ENCODE measurements at places on chromosomes 1 and 21.
A peak's percentile ranks its signal among the peaks of the same experiment; 100 is the strongest.

DNA sequence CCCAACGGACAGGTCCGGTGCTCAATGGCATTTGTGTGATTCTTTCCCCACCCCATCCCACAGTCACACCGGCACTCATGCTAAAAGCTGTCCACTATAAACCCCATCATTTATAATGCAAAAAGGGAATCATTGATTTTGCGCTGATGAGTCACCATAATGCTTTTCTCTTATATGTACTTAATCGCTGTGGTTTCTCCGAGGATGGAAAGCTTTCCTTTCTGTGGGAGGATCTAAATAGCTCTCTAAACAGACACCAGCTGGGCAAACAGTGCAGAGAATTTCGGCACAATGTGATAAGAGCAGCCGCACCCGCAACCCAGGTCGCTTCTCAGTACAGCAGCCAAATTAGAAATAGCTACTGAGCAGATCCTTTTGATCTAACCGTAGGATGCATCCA lies 85.6 kb downstream of the SETD4 start:
- DNase-seq, result peak; percentile 84

DNA sequence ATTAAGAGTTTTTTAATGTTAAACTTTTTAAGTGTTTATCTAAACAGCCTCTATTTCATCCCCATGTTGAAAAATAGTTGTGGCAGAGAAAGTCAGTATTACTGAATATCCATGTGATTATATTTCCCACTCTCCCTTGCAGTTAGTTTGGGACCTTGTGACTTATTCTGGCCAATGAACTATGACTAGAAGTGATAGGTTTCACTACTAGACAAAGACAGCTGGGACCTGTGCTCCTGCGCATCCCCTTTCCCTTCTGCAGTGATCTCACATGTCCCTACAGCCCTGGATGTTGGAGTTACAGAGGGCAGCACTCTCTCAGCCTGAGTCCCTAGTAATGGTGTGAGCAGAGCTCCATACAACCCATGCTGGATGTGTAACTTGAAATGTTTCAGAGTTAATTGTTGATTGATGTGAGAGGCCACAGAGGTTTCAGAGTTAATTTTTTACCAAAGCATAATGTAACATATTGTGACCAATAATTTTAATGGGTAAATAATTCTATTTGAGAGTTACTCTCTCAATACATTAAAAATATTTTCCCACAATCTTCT lies 18.7 kb upstream of the SAMD13 start:
- no peak for DNase-seq

- peak; percentile 48 for DNase-seq
Observed at GRCh38 chr1:53956308-53957168, 10.4 kb downstream of the LRRC42 start.

DNA sequence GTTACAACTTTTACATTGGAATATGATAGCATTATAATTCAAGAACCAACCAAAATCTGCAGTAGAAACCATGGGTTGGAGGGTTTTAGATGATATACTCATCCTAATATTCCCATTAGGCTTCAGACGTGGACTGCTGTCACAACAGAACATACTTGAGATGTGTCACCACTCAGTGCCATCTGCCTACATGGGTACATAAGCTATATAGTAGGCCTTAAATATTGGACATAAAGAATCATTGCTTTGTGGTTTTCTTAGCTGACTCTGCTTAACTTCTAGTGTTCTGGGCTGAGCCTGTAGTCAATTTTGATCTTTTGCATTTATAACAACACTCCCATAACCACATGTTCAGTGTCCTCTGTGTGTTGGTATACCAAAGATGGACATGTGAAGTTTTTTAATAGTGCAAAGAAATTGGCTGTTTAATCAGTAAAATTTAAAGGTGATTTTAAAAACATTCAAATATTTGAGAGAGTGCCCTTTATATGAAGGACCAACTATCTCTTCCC lies 14.2 kb downstream of the RAP1A start:
- no peak for DNase-seq

DNA sequence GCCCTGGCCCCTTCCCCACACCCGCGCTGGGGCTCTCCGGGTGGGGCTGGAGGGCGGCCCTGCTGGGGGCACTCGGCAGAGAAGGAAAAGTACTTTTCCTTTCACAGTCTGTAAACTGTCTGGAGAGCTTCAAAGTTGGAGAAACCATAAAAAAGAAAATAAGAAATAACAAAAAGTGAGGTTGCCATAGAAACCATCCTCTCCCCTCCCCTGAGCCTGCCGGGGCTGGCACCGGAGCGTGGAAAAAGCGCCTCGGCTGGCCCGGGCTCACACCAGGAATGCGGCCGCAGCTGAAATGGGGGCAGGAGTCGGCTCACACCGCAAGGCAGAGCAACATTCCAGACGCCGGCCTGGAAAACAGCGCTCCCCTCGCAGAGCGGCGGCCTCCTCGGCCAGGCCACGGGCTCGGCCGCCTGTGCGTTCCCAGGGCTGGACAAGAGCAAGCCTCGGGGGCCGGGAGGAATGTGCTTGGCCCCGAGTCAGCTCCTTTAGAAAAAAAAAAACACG lies 69.2 kb downstream of the MORN1 start:
- no peak for DNase-seq

GRCh38 chr1:234272656-234273312 lies 100.5 kb upstream of the COA6 start:
- DNase-seq, result no peak

DNA sequence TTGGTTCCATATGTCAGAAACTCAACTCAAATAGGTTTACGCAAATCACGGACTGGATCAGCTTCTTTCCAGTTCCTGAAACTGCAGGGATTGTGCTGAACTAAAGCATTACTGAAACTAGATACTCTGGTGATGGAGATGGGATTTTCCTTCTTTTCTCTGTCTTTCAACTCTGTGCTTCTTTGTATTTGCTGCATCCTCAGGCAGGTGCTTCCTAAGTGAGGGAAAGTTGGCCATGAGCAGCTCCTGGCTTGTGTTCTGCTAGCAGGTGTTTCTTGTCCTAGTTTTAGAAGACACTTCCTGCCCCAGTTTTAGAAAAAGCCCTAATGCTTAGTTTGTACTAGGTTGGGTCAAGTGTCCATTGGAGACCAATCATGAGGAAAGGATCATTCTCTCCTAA lies 86.7 kb upstream of the USP24 start:
- DNase-seq, result no peak

DNA sequence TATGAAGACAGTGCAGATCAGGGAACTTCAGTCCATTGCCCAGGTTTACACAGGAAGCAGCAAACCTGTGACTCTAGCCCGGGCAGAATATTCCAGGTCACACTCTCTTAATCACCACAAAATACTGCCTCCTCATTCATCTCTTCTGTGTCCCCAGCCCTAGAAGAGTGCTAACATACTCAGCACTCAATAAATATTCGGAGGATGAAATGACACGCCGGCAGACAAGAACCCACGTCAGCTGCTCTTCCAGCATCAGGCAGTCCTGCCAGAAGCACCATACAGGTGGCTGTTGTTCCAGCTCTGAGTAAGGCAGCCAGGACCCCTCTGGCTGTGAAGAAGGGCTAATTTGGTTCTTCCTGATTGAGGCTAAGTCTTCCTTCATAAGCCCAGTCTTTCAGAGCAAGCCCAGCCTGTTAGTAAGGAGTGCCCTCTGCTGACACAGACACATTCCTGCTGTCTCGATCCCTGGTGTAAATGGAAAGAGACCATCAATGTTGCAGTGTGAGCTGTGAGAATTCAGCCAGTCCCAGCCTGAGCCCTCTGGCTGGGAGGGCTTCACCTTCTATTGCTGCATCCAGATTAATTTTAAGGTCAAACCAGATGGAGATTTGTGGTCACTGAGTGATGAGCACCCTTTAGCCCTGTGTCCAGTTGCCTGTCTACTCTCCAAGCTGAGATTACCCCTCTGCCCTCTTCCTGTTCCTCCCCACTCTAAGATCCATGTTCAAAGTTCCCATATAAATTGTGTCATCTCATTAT lies 45.0 kb upstream of the KIRREL1 start:
- DNase-seq, result peak; percentile 61

DNA sequence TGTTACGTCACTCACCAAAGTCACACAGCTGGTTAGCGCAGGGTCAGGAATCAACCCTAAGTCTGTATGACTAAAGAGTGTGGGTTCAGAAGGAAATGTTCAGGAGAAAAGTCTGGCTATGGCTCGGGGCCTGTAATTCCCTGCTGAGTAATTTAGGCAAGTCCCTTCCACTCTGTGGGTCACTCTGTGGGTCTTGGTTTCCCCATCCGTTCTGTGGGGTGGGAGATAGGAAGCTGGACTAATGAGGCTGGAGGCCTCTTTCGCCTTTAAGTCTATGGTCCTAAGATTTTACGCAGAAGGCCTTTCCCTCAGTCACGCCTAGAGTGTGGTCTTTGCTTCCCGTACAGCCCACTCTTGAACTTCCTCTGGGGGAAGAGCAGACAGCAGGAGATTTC lies 14.3 kb upstream of the MED18 start:
- no peak for DNase-seq

GRCh38 chr1:15459771-15460707 lies 3.5 kb downstream of the CELA2A start:
- no peak for DNase-seq

GRCh38 chr1:39220891-39221870 lies 16.7 kb downstream of the MACF1 start:
- DNase-seq, result no peak

DNA sequence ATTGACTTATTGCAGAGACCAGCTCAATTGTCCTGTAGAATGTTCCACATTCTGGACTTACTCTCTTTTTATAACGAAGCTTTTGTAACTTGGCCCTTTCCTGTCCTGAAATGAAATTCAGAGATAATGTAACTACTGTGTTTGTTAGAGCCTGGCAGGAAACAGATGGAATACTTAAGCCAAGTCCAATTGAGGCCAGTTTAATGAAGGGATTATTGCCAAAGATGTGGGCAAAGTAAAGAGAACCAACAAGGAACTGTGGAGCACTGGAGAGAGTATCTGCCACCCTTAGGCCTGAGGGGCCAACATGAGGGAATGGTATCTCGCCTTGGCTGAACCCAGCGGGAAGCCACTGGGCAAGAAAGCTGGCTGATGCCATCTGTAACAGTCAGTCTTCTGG lies 32.9 kb downstream of the MFSD2A start:
- no peak for DNase-seq

DNA sequence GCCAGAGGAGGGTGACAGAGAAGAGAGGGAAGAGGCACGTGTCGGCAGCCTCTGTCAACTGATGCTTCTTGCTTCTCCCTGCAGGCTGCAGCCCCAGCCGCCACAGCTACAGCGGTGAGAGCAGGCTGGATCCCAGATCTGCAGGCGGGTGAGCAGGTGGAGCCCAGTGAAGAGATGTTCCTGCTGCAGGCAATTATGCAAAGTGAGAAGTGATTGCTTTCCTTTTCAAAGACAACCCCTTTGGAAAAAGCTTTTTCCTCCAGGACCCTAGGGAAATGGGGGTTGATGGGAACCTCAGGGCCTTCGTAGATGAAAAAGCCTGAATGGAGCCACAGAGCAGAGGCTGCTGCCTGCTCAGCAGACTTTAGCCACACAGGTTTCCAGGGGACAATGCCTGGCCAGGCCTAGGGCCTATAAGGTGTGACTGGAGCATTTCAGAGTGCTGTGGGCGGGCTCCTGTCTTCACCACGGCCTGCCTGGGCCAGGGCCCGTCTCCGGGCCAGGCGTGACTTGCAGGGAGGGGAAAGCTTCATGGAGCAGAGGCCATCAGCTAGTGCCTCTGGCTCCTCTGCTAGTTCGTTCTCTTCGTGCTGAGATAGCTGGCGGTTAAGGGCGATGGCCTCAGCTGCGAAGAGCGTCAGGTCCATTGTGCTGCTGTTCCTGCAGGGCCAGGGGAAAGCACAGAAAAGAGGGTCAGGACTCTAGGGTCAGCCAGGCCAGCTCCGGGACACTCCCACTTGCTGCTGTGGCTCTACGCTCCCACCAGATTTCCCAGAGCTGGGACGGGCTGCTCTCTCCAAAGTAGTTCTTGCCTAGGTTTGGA lies 6.9 kb upstream of the KNCN start:
- DNase-seq, result no peak

GRCh38 chr21:45281411-45282282 lies 6.0 kb downstream of the POFUT2 start:
- no peak for DNase-seq

- DNase-seq, result no peak
Observed at GRCh38 chr21:44414291-44415072, 40.8 kb upstream of the LRRC3 start.

DNA sequence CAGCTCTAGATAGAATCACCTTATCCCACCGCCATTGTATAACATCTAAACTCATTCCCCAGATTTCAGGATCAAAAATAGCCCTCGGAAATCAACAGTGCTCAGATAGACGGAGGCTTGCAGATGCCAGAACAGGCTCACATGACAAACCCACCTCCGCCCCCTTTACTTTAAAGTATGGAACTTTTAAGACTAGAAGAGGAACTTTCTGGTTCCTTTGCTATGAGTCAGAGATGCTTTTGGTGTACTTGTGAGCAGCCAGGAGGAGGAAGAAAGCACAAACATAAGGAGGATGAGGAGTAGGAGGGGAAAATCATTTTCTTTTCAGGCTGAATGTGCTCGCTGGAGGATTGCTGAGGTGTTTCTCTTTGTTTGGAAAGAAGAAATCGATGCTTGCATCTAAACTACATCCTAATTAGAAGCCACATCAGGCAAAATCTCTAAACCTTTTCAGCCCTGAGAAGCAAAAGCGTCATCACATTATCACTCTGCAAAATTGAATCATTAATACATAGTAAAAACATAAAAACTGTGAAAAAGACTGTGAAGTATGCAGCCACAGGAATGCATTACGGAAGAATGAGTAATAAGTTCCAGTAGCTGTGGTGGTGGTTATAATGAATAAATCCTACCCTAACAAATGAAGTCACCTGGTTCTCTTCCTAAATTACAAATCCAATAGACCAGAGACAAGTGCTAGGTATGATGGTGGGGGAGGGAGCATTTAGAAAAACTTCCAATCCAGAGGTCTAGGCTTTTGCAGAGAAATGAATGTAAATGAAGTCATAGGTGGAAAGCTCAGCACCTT lies 251.3 kb downstream of the KCNH1 start:
- no peak for DNase-seq

DNA sequence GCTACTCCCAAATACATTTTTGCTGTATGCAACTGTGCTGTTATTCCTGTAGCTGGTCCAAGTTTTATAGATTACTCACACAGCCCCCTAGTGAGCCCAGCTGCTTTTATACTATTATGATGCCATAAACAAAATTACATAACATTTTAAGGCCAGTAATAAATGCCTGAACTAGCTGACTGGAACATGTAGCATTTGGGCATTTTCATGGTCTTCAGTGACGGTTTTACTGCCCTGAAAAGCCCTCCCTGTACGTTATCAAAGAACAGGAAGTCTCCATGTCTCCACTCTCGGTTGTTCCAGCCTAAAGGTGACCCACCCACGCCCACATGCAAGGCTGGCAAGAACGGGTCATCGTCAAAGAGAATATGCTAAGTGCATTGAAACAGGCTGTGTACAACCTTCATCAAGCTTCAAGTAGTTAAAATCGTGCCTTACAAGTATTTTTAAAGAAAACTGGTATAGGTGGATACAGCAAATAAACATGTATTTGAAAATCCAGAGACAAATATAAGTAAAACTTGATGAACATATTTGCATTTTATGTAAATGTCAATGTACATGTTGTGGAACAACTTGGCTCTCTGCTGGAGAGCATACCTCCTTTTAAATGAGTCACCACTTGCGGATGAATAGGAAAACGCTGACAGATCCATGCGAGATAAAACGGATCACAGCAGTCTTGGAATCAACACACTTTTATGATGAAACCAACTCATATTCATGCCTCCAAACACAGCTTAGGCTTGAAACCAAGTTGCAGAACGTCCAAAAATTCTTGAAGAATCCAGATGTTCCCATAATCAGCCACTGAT lies 520.5 kb downstream of the SMYD3 start:
- DNase-seq, result no peak
